CD4-positive, alpha-beta memory T cell (primary cell): ENCODE measurements at places on chromosomes 2 and 18. TPM values are rescaled to one million over a fixed set of nuclear protein-coding genes. Genes with fewer than 3 reads are reported as not detected.

DNA sequence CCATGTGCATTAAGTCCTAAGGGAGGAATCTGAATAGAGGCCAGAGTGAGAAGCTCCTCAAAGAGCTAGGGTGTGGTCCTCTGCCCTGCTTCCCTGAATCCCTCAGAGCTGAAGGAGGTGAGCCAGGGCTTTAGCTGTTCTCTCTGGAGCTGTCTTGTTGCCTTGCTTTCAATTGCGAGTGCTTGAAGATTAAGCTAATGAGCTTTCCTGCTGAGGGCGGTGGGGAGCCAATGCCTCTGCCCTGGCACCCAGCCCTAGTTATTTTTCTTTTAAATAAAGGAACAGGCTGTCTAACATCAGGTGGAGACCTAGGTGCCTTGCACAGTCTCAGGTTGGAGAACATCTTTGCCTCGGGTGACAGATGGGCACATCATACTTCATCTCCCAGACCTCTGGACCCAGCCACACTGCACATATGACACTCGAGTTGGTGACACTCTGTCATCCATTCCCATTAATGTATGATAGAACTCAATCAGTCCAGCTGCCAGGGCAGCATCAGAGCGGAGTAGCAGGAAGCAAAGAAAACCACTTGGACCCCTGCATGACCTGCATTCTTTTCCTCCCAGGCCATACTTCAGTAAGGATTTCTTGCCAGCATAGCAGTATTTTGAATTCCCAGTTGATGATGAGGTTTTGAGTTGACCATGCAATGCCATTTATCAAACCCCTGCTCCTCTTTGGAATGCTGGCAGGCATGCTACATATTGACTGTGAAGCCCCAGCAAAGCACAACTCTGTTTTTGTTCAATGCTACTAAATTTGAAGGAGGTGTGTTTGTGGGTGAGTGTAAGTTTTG is 292.7 kb downstream of the RNF144A start:
- DNase-seq: no peak

DNA sequence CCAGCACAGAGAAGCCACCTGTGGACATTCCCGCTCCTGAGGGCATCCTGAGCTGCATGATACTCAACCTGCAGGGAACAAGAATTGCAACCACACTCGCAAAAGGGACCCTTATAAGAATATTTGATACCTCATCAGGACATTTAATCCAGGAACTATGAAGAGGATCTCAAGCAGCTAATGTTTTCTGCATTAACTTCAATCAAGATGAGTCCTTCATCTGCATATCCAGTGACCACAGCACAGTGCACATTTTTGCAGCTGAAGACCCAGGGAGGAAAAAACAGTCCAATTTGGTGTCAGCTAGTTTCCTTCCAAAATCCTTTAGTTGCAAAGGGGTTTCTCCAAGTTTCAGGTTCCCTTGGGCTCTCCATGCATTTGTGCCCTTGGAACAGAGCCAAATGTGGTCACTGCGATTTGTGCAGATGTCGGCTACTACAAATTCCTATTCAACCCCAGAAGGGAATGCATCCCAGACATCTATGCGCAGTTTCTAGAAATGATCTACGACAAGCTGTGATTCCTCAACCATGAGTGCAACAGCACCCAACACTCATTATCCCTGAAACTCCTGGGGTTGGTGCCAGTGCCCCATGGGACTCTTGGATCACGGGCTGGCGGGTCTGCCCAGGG is 23.3 kb upstream of the FHOD3 start:
- DNase-seq: no peak

- DNase-seq: no peak
These were observed 185.0 kb upstream of the RASGRP3 start for GRCh38 chr2:33291278-33292013.

DSEL gene
- total RNA-seq: 1.3 TPM

GRCh38 chr18:48785091-48785614 is 165.6 kb downstream of the SMAD7 start:
- no peak for DNase-seq

DNA sequence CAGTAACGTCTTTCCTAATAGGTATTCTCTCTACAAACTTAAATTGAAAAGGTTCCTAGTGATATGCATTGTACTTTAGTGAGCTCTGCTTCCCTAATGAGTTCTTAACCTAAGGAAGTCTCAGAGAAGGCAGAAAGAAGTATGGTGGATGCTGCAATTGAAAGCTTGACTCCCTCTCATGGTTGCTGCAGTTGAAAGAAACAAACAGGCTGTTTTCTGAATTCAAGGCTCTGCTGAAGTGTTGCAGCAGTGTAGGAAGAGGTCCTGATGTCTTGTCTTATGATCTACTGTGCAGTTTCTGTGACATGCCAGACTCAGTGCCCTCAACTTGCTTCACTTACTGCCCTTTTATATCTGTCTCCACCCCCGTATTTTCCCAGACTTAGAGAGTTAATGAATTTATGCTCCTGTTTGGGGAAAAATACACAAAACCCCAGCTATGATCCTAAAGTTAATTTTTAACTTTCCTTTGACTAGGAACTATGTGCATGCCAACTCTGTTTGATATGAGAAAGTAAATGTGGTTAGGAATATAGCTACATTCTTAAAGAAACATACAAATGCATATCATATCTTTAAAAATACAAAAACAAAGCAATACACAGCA is 655.3 kb upstream of the FAM98A start:
- no peak for DNase-seq

GRCh38 chr2:85785871-85786270 is 32.1 kb downstream of the ATOH8 start:
- no peak for DNase-seq

- DNase-seq: no peak
These were observed 62.8 kb upstream of the OTOS start for GRCh38 chr2:240203031-240203787.

CCDC141 gene
- 8.2 TPM for total RNA-seq

- no peak for DNase-seq
These were observed 140.5 kb downstream of the SRBD1 start for GRCh38 chr2:45470531-45470930.

DNA sequence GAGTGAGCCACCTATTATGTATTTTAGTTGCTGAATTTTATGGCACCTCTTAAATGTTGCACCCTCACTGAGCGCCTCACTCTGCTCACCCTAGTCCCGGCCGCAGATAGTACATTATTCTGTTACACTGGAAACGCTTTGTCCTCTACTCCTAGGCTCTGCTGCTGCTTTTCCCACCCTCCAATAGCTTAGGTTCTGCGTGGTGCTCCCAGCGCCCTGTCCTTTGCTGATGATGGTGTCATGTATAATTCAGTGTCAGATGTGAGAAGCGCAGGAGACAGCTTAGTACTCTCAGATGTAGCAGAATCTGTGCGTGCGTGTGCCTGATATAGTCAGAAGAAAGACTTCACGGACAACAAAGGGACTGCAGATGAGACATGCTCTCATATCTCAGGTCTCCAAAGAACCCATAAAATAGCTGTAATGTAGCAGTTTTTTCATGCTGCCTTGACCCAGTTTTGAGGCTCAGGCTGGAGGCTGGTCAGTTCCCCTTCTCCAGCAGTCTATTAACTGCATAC is 1.4 kb upstream of the REEP1 start:
- DNase-seq: no peak

GRCh38 chr18:79508565-79509535 is 113.1 kb downstream of the NFATC1 start:
- DNase-seq: no peak

DNA sequence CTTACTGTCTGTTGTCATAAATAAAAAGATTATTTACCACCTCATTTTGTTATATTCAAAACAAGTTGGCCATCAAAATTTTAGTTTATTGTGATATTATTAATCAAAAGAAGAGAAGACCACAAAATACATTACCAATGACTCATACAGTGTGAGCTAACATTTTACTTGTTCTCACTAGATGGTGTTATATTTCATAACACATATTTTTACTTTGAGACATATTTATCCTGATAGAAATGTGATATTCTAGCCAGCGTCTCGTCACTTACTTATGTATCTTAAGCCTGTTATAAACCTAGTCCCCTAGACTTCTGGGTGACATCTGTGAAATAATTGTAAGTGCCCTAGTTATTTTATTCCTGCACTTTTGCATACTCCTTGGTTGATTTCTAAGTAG is 263.2 kb downstream of the CDH7 start:
- DNase-seq: no peak

GRCh38 chr2:70371753-70372152 is 69.9 kb upstream of the FAM136A start:
- no peak for DNase-seq

DNA sequence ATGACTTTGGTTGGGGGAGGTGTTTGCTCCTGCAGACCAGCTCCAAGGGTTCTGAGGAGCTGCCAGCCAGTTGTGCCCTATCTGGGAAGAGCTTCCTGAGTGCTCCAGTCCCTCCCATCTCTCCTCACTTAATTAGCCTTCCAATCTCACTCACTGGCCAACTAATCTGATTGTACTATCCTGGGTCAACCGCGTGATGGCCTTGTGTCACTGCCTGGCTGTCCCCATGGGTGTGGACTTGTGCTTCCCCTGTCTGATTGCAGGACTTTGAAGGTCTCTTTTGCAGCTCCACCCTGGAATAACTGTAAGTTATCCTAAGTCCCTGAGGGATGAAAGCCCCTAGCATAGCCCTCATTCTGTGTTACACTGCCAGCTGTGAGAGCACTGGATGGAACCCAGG is 65.0 kb downstream of the SLC4A5 start:
- no peak for DNase-seq

DNA sequence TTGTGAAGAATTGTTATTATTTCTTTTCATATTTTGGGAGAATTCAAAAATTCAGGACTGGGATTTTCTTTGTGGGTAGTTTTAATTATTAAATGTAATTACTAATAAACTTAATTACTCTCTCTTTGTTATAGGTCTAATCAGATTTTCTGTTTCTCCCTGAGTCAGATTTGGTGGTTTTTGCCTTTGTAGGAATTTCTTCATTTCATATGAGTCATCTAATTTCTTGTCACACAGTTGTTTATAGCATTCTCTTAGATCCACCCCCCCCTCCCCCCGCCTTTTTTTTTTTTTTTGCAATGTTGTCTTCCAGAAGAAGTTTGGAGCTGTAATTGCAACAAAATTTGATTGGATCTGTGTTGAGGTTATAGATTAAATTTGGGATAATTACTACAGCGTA is 26.0 kb upstream of the GALR1 start:
- DNase-seq: no peak

GRCh38 chr18:78629426-78629825 is 350.2 kb upstream of the SALL3 start:
- DNase-seq: no peak

- no peak for DNase-seq
These were observed 173.8 kb upstream of the SIX3 start for GRCh38 chr2:44767691-44768090.

GRCh38 chr2:109203246-109204011 is 74.4 kb downstream of the SH3RF3 start:
- DNase-seq: no peak

DHRS9 gene
- total RNA-seq: 0.32 TPM

RHBDD1 gene
- 66.0 TPM for total RNA-seq

DNA sequence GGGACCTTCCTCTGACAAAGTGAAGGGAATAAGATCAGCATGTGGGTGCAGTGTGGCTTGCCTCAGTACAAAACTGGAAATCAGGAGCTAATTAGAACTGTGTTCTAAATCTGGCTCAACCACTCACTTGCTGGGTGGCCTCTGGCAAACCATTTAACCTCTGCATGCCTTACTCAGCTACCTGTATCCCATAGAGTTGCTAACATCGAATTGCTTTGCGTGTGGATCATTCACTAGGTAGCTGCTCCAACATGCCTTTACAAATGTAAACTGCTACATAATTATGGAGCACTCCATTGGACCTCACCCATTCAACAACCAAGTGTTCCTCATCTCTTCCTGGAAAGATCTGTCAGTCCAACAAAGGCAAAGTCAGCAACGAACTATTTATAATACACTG is 19.0 kb downstream of the PLEKHM3 start:
- DNase-seq: no peak

- DNase-seq: no peak
These were observed 301.6 kb upstream of the STON1 start for GRCh38 chr2:48228345-48228684.

DNA sequence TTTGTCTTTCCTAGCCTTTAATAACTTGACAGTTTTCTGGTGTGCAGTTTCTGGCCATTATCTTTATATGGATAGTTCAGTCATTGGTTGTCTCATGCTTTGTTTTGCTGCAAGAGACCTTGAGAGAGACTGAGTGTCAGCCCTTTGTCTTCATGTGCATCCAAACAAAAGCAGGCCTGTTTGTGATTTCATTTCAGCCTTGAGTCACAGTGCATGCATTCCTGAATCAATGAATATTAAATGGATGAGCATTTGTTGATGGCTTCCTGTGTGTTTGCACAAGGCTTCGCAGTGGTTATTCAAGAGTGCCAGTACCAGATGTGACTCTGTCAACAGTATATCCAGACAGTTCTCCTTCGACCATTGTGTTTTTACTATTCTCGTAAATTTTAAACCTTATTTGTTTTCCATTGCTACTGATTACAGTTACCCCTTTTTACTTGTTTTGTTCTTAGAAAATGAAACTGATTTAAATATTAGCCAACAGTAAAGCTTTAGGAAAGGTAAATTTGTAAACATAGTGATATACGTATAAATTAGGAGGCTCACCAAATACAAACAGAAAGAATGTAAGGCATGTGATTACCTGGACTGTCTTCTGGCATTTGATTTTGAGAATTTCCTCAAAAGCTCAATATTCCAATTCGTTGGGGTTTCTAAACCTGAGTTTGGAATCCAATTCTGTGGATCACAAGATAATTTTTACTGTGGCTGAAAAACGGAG is 319.8 kb downstream of the CTNNA2 start:
- no peak for DNase-seq

GRCh38 chr2:226736382-226736781 is 63.2 kb downstream of the IRS1 start:
- DNase-seq: no peak

DNA sequence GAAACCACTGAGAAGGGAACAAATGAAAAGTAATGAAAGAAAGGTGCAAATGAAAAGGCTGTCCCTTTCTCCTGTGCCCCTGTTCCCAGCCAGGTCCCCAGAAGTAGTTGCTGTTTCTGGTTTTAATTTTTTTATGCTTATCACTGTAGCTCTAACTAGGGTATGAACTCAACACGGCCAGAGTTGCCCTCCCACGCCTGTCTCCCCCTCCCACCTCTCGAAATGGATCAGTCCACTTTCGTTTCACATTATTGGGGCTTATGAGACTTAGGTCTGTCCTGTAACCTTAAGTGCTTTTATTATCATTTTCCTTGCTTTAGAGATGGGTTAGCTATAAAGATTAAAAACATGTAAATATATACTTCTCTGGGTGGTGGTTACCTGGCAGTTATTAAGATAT is 8.6 kb downstream of the RBFA start:
- no peak for DNase-seq

DNA sequence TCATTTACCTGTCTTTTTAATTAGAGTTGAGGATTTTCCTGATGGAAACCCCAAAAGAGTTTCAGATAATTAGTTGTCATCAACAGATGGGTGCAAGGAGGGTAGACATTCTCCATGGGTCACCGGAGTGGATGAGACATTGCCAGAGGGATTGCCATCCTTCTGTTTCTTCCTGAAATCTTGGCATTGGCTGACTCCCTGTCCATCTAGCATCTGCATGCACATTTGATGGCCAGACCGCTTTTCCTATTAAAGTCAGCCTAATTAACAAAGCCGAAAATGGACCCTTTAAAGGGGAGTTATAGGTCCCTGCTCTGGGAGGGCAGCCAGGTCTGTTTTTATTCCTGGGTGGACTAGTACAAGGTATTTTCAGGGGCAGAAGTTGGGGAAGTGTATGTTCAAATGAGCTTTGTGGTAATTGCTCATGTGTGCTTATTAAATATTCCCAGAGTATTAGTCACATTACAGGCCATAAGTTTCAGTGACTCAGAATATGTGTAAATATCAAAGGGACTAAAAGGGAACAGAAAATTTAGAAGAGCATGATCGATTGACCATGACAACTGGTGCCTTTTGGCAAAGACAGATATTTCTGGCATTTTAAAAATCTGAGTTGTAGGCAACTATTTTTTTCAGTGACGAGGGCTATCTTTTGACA is 209.8 kb downstream of the PHLPP1 start:
- no peak for DNase-seq

FARSB gene
- 11.2 TPM for total RNA-seq
